Esophagus squamous epithelium (tissue), 5 donors: ENCODE measurements at places on chromosomes 12 and 14.

DNA sequence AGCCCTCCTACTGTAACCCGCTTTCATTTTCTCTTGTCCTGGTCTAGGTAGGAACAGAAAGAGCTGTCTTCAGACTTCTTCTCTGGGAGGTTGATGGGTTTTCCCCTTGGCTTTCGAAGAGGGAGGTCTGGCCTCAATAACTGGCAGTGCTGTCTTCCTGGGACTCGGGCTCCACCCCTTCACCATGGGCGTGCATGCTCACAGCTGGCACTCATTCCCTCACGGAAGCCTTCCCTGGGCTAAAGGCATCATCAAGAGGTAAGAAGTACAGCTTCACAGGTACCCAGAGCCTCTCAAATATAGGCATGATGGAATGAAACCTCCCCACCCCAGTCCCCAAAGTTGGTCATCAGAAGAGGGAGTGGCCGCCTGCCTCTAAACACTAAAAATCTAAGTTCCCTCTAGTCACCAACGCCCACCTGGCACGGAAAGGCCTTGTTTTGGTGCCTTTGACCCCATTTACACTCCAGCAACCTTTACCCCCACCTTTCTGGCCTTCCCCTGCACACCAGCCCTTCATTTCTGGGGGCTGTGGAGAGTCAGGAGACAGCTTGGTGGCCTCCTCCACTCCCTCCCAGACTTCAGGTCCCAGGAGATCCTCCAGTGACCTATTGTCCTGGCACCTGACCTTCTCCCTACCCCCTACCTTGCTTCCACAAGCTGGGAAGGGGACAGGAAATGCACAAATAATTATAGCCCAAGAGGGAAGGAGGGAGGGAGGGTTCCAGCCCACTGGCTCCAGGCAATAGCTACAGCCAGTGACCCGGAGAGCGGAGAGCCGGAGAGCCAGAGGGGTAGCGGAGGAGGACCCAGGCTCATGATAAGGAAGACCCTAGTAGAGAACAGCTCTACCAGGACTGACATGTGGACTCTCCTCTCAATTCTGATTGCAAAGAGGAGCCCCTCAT lies 2.8 kb downstream of the RAPGEF3 start:
- no peak for DNase-seq

GRCh38 chr14:103882503-103883262 lies 35.3 kb upstream of the PPP1R13B start:
- no peak for DNase-seq

GRCh38 chr14:56340932-56341331 lies 222.7 kb downstream of the PELI2 start:
- no peak for DNase-seq

- no peak for DNase-seq
Measured at GRCh38 chr14:44609201-44609600, 102.1 kb upstream of the FSCB start.

GRCh38 chr12:848173-848865 lies 95.9 kb downstream of the WNK1 start:
- DNase-seq, result no peak

GRCh38 chr14:89870316-89870715 lies 84.2 kb downstream of the EFCAB11 start:
- DNase-seq, result no peak

DNA sequence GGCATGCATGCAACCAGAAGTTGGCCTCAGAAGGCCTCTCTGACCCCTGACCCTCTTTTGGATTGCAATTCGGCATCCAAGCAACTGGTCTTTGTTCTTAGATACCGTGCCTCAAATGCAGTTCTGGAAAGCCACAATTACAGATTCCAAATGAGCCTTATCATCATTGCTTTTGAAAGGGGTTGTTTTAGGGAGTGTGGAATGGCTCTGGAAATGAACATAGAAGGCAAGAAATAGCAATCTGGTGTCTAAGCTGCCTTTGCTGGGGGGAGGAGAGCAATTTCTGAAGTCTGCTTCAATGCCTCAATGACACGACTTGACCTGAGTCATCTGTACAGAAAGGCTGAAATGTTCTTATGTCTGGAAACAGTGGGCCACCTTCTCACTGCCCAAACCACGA lies 250.1 kb downstream of the NUAK1 start:
- no peak for DNase-seq
